ENCODE measurements at places on chromosomes 4 and X.

DNA sequence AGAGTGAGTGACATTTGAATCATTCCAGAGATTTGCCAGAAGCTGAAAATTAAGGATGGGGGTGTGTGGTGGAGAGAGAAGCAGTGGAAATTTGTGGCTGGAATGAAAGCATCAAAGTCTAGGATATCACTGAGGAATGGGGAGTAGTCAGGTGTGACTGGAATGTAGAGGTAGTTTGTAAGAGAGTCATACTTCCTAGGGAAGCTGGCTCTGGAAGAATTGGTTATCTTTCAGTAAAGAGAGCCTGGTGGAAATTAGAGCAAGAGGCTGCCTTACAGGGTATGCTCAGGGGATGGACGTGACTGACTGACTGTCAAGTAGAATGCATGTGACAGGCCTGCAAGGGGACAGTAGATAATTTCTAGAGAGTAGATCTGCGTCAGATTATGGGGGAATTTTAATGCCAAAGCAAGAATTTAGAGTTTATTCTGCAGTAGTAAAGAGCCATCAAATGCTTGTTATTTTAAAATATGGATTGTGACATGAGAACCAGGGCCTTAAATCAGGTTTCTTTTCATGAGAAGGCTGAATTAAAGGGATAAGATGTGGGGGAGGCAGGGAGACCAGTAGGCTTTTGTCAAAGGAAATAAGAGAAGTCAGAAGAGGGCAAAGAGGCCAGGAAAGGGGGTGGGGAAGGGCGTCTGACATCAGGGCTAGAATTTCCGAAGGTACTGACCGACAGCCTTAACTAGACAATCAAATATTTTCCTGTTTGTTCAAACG is 109.9 kb downstream of the AFF1 start:
- DNase-seq: no peak

GRCh38 chr4:76197031-76197743 is 16.4 kb downstream of the SCARB2 start:
- DNase-seq: no peak

- DNase-seq: no peak
Observed at GRCh38 chrX:13661735-13662288, 8.9 kb downstream of the TCEANC start.

DNA sequence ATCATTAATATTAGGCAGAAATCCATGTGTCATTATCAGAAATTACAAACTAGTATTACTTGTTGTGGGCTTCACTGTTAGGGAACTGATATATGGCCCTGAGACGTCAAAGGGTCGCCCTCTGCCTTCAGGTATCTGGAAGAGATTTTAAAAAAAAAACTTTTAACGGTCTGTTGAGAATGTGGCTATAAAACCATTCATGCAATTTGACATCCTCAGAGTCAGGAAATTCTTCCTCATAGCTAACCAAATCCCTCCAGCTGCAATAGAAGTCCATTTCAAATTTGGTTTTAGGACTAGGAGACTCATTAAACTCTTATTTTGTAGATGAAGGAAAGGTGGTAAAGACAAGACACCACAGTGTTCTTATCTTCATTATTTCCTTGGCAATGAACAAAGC is 194.2 kb upstream of the NOCT start:
- DNase-seq: no peak

- no peak for DNase-seq
Observed at GRCh38 chrX:134774190-134775048, 116.1 kb upstream of the PLAC1 start.

- no peak for DNase-seq
Observed at GRCh38 chr4:23706972-23707651, 182.7 kb downstream of the PPARGC1A start.

DNA sequence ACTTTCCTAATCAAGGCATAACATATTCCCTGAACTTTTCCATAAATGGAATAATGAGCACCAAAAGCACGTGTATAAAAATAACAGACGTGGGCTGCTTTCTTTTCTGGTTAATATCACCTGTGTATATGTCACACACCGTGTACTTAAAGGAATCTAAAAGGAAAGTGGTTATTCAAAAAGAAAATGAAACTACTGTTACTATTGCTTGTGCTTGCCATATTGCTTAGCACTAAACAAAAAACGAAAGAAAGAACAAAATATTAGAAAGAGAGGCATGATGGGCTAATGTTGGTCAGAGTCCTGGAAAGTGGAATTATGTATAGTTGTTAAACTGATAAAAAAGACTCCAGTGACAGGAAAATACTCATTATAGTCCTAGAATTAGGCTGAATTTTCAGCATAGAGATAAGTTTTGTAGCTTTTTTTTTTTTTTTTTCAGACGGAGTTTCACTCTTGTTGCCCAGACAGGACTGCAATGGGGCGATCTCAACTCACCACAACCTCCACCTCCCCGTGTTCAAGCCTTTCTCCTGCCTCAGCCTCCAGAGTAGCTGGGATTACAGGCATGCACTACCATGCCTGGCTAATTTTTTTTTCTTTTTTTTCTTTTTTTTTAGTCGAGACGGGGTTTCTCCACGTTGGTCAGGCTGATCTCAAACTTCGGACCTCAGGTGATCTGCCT is 123.2 kb downstream of the PABPC4L start:
- no peak for DNase-seq

DNA sequence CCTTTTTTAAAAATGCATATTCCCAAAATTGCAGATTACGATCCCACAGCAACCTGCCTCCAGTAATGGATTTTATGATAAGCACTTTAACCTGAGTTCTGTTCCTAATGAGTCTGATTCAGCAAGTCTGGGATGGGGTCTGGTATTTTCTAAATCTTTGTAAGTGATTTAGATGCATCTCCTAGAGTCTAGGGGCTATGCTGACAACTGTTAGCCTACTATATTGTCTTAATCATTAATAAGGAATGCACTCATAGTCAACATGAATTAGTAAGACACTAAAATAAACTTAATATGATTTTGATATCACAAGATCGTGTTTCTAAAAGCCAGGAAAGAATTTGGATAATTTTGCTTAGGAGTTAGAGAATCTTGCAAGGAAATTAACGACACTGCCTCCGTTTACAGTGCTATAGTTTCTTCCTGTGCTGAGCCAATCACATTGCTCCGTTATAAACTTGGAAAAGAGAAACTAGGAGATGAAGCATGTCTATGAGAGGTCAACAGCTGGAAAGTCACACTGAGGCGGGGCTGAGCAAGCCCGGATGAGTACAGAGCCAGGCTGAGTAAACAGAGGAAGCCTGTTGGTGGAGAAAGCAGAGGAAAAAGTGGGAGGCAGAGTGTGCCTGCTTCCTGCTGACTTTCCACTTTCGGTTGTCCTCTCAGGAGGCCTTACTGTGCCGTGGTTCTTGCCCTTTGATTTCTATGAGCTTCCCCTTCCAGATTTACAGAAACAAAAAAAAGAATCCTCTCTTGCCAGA is 5.4 kb downstream of the SCARB2 start:
- no peak for DNase-seq

- no peak for DNase-seq
Observed at GRCh38 chrX:15334561-15334960, 762 bp downstream of the PIGA start.

GRCh38 chrX:5388087-5388486 is 840.6 kb downstream of the NLGN4X start:
- DNase-seq: no peak

DNA sequence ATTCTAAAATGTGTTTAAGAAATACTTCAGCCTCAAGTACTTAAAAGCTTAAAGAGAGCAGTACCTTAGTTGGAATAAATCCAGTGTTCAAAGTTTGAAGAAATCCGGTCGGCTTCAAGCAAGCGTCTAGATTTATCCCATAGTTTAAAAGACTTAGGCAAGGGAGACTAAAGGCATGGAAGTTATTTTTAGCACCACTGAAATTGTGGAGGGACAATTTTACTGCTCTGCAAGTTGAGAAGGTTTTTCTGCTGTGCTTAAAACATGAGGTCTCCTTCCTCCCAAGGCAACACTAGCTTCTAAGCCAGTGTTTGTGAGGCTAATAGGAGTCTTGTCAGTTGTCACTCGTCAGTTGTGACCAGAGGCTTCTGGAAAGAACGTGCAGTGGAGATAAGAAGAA is 183.5 kb downstream of the MSL3 start:
- DNase-seq: no peak

DNA sequence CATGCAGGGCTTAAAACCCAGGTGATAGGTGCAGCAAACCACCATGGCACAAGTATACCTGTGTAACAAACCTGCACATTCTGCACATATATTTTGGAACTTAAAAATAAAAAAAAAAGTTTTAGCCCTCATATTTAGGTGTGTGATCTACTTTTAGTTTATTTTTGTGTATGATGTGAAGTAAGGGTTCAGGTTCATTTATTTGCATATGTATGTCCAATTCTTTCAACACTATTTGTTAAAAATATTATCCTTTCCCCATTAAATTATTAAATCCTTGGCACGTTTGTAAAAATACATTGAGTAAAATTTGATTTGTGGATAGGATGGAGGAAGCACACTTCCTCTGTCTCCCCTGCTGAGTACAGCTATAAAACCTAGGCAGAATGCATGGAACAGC is 12.9 kb downstream of the RAB39B start:
- no peak for DNase-seq
